ENCODE measurements at places on chromosomes 7 and 10.

DNA sequence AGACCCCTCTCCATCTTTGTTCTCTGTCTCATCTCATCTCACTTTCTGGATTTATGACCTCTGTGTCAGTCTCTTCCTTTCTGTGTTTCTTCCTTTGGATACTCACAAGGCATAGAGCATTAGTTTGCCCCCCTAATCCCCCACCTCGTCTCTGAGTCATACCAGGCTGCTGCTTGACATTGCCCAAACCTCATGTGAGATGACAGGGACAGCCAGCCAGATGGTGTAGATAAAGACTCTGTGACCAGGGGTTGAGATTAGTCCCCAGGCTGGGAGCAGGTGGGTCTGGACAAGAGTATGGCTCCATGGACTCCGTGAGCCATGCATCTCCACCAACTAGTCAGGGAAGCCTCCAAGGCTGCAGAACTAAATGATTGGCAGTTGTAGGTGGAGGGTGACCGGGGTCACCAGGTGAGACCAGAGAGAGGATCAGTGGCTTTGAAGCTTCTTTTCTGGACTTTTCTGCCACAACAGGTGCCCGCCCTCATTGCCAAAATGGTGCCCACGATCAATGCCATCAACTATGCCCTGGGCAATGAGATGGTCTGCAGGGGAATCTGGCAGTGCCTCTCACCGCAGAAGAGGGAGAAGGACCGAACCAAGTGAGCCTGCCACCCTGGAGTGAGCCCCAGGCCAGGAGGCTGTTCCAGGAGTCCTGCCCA, 13.3 kb downstream of the RGR start:
- no peak for DNase-seq

GRCh38 chr7:149317986-149318672, 56.1 kb downstream of the ZNF783 start:
- DNase-seq: no peak

DNA sequence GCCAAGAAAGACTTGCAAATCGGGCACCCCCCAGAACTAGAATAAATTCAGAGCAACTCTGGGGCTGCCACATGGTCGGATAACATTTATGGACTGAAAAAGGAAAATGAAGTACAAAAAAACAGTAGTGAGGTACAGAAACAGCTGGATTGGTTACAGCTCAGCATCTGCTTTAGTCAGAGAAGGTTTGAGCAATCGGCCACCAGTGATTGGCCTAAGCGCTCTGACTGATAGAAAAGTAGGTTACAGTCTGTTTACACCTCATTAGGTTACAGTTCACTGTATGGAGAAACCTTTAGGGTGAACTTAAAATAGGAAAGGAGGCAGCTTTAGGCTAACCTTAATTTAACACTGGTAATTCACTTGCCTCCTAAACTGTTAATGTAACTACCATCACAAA, 102.0 kb upstream of the DKK1 start:
- no peak for DNase-seq

GRCh38 chr7:136009488-136010079, 32.4 kb upstream of the MTPN start:
- DNase-seq: peak; percentile 44

DNA sequence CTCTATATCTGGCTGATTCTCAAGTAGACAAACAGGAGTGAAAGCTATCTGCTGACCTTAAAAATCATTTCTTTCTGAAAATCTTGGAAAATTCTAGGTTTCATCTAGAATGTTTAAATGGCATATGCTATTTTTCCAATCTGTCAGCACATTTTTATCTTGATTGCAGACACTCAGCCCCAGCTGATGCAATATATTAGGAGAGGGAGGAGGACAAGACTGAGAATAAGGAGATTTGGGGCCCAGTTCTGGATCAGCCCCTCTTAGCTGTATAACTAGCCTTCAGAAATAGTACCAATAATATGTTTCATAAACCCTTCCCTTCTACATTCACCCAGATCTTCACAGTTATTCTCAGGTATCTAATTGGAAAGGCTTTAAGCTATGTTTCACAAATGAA, 131.2 kb downstream of the HDAC9 start:
- peak; percentile 22 for DNase-seq

- DNase-seq: no peak
Measured at GRCh38 chr7:159015454-159016410, 128.9 kb downstream of the VIPR2 start.

DNA sequence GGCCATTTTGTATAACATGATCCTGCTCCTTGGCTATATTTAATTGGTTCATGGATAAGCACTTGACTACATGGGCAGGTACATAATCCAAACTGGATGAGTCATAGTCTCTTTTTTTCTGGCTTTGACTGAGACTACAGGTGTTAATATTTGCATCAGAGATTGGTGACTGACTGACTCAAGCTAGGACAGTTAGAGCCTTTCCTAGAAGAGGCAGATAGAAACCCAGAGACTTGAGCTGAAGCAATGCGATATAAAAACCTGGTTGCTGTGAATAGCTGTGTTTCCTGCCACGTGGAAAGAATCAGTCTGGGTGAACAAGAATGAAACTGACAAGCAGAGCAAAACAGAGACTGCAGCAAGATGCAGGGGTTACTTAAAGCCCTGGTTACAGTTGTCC, 81.0 kb downstream of the SAMD9 start:
- no peak for DNase-seq

GRCh38 chr10:24427678-24428409, 218.9 kb downstream of the KIAA1217 start:
- DNase-seq: no peak

Measured in fibroblast of skin of right biceps (primary cell).